ENCODE measurements at places on chromosomes 16 and 17.

GRCh38 chr17:17685775-17686291 is 4.6 kb downstream of the RAI1 start:
- peak; percentile 90 for DNase-seq

DNA sequence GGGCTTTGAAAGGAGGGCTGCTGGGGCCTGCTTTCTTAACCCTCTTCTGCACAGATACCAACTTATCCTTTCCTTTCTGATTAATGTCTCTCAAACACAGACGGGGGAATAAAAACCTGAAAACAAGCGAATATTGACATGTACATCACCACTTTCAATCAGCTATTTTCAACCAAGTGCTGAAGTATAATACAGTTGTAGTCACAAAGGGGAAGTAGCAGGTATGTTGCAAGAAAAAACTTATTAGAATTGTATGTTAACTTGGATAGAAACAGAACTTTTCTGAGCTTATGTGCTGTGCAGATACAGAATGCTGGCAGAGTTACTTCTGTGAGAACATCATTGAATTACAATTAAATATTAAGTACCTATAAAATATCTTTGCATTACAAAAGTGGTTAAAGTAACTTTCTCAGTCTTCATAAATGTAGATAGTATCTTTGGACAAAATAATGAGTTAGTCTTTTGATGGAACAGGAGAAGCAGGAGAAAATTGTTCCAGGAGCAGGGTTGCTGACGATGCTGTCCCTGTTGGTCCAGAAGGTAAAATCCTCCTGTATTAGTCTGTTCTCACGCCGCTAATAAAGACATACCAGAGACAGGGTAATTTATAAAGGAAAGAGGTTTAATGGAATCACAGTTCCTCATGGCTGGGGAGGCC is 59.5 kb downstream of the RPTOR start:
- no peak for DNase-seq

GRCh38 chr17:55664287-55664686 is 58.4 kb downstream of the TMEM100 start:
- no peak for DNase-seq

DNA sequence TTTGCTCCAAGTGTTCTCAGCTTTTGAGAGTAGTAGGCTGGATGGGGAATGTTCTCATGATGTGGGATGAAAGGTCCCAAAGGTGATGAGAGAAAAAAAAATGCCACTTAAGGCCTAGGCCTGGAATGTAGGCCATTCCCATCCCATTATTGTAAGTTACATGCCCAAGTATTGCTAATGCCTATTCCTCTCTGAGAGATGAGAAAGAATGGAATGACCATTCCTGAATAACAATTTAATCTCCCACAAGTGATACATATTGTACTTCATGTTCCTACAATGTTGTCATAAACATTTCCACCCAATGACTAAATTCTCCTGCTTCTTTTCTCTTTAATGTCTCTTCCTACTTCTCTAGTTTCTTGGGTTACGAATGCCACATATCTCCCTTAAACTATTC is 102.8 kb upstream of the KCNJ16 start:
- no peak for DNase-seq

DNA sequence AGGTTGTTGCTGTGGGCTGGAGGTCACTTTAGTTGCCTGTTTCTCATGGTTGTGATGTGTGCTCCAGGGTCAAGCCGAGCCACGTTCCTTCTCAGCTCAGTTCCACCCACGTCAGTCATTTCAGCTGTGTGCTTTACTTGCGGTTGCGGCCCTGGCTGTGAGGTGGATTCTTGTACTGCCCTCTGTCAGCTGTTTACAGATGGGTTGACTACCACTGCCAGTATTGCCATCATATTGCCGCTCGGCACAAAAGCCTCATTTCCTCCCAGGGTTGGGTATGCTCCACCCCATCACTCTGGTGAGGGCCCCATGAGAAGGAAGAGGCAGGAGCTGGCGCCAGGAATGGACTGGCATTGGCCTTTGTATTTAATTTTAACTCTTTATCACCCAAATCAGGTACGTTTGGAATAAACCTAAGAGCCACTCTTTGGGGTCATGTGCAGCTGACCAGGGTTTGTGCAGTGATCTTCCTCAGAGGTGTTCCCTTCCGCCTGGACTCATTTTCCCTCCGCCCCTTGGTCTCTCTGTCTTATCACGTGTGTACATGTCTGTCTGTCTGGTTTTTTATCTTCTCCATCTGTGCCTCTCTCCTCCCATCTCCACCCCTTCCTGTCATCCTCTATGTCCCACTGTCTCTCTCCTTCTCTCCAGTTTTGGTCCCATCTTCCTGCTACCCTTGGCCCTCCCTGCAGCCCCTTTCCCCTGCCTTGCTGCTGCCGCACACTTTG is 25.0 kb downstream of the METTL22 start:
- DNase-seq, result no peak

DNA sequence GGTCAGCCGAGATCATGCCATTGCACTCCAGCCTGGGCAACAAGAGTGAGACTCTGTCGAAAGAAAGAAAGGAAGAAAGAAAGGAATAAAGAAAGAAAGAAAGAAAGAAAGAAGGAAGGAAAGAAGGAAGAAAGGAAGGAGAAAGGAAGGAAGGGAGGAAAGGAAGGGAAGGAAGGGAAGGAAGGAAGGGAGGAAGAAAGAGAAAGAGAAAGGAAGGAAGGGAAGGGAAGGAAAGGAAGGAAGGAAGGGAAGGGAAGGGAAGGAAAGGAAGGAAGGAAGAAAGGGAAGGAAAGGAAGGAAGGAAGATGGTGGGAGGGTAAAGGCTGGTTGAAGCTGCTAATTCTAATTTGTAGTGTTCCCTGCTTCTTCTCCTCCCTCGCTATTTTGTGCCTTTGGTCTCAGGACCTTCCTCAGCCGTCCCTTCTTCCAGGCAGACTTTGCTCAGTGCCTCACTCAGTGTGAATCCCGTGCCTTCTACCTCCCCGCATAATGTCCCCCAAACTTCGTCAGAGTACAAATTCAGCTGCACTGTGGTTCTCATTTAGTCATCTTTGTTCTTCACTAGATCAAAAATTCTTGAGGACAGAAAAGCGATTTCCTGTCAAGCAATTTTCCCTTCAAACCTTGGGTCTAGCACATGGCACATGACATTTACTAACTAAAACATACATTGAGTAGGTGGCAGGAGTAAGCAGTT is 31.1 kb upstream of the PAFAH1B1 start:
- no peak for DNase-seq

Measured in Caki2 (cell line).